NB4 (cell line): ENCODE measurements at places on chromosomes 2 and 18.

DNA sequence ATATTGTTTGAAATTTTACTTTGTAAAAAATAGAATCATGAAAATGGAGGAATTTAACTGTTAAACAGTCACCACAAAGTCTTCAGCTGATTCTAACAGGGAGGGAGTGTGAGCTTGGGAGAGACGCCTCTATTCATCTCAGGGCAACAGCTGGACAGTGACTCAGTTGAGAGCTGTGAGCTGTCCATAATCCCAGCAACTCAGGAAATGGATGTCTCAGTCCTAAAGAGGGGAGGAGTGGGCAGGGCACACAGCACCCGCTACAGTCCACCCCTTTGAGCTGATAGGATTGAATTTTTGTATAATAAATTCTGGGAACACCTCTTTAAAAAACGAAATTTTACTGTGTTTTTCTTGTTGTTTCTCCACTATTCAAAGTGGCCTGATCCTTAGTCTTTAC, 255.1 kb upstream of the THUMPD2 start:
- no peak for DNase-seq

DNA sequence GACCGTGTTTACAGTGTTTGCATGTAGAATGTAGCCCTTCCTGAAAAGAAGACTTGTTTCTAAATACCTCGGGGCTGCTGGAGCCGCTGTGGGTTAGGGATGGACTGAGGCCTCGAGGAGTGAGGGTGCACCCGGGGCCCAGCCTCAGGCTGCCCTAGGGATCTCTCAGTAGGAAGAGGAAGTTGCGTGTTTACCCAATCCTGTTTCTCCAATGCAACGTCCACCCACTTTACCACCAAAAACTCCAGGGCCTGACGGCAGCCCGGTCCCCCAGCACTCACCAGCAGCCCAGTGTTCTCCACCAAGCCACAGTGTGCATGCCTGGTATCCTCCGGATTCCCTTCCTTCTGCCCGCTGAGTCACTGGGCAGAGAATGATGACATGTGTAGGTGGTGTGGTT, 255.8 kb downstream of the GLI2 start:
- DNase-seq, result peak; percentile 82

DNA sequence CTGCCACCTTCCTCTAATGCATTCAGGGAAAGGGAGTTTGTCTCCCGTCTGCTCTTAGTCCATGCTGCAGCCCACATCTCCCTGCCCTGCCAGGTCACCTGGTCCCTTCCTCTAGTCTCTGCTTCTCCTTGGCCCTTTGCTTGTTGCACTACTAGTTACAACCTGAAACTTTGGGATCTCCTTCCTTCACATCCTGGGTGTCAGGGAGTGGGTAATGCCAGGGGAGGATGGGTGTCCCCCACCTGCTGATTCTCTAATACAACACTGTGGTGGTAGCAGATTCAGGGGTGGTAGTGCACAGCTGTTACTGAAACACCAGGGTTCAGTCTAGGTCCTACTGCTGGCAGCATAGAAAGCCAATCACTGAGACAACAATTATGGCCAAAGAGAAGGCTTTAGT, 31.2 kb upstream of the COX7A2L start:
- no peak for DNase-seq

GRCh38 chr2:230913406-230914143, 11.5 kb downstream of the GPR55 start:
- peak; percentile 92 for DNase-seq

DNA sequence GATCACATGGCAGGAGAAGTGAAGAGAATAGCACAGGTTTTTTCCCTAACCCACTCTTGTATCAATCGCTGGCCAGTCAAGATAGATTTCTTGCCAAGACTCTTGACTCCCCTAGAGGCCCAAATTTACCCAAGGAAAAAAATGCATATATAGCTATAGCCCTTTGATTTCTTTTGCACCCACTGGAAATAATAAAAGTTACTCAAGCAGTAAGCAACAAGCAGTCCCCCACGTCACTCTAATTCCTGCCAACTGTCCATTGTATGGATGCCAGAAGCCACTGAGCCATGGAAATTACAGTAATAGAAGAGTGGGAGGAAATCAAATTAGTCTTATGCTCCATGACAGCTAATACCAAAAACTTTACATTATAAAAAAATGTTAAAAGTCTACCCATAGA, 125.3 kb upstream of the SLC39A10 start:
- DNase-seq, result no peak

GRCh38 chr2:221350616-221351015, 221.5 kb downstream of the EPHA4 start:
- no peak for DNase-seq

GRCh38 chr2:105752691-105753358, 8.1 kb downstream of the NCK2 start:
- DNase-seq, result no peak

DNA sequence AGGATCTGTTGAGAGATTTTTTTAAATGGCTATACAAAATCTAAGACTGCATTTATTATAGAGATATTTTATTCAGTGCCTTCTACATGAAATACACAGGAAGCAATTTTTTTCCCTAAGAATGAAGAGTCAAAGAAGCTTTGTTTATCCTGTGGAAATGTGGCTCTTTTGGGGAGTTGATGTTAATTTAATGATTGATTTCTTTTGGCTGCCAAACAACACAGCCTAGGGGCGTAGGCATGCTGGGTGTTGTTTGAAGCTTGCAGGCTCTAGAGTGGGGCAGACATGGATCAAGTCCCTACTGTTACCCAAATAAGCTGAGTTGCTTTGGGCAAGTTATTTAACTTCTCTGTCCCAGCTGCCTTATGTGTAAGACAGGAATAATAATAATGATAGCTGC, 21.1 kb upstream of the PLEK start:
- no peak for DNase-seq

GRCh38 chr18:62797329-62797728, 82.0 kb downstream of the PHLPP1 start:
- no peak for DNase-seq

DNA sequence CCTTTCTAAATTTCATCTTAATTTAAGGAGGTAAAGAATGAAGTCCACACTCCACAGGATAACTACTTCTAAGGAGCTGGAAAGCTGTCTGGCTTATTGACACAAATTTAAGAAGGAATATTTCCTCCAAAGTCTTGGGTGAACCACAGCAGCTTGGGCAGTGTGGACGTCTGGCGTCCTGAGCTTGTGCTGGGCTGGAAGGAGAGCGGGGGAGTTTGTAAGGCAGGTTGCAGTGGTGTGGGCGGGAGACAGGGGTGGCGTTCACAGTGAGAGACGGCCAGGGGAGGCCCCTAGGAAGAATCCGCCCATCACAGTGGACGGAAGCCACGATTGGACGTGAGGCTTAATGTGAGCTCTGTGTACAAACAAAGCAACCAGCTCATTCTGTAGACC, 25.7 kb downstream of the ADI1 start:
- peak; percentile 91 for DNase-seq

DNA sequence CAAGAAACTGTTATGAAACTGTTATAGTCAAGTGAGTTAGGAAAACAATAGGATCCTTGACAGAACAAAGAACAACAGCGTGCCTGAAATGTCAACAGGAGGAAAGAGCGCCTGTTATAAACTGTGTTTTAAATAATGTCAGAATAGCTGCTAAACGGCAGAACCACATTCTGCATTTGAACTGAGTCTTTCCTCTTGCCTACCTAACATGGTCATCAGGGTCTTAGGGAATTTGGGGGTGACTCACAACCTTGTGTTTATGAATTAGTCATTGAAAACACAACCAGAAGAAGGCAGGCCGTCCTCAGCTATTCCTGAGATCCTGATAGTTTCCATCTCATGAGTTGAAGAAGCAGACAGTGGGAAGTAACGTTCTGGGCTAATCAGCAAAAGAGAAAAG, 222.0 kb upstream of the FN1 start:
- no peak for DNase-seq

DNA sequence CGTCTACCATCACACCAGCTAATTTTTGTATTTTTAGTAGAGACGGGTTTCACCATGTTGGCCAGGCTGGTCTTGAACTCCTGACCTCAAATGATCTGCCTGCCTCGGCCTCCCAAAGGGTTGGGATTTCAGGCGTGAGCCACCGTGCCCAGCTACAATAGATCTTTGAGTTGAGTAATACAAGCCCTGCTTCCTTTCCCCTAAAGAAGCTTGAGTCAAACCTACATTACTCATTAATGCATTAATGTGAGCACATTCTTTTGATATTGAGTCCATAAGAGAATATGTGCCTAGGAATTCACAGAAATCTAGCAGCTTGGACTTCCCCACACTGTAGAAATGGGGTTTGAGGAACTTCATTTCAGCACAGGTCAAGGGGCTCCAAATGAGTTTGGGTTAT, 39.6 kb downstream of the PSMG2 start:
- no peak for DNase-seq

DNA sequence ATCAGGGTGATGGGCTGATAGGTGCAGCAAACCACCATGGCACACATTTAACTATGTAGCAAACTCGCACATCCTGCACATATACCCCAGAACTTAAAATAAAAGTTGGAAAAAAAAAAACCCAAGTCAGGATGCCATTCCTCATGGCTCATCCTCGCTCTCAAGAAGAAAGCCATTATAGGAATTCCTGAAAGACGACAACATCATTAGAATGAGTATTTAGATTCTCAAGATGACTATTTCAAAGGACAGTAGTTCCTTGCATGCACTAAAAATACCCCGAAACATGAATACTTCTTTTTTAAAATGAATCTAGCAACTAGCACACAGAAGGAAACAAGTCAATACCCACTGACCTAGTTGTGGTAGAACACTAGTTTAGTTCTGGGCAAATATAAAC, 285.8 kb upstream of the REV1 start:
- DNase-seq, result no peak

GRCh38 chr2:19865151-19865550, 36.6 kb downstream of the TTC32 start:
- no peak for DNase-seq

DNA sequence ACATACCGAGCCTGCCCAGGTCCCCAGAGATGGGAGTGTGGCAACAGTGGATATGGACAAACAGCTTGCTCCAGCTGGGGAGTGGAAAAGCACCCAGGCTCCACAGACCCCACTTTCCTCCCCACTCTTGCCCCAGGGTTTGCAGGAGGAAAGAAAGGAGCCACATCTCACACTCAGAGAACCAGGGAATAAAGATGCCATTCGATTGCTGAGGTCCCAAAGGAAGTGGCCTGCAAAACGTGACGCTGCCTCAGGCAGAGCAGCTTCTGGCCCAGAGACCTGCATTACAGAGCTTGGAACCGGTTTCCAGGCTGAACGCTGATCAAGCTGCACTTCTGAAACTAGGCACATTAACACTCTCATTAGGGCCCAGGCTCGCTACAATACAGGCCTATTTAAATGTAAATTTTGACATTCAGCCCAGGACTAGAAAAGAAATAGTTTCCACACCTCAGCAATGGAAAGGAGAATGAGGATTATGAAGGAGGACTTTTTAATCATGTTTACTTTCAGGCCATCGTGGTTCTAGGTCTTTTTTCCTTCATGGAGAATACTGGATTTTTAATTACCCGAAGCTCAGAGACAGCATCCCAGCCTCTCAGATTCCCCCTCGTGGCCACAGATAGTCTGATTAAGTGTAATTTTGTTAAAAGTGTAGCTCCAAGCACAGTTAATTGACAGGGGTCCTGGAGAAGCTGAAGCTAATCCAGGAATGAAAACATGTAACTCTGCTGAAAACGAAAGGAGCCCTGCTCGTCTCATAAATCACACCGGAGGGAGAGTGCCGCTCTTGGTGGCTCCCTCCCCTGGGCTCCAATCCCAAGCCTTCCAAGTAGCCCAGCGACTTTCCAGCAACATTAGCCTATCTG, 221.3 kb upstream of the RAB6C start:
- DNase-seq, result no peak

DNA sequence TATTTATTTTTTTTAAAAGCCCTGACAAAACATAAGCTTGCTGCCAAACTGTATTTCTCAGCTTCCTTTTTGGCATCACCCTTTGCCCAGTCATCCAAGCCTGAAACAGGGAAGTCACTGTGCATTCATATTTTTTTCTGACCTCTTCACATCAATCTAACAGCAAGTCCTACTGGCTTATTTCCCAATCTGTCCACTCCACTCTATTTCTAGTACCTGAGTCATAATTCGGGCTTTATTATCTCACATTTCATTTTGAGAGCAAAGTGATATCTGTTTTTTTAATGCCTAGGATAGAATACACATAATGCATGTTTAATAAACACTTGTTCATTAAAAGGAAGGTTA, 5.1 kb downstream of the HNMT start:
- DNase-seq, result peak; percentile 25

- peak; percentile 39 for DNase-seq
Measured at GRCh38 chr2:232545511-232546375, 4.6 kb downstream of the TIGD1 start.

- no peak for DNase-seq
Measured at GRCh38 chr2:161965994-161966393, 108.0 kb downstream of the DPP4 start.

GRCh38 chr2:63078852-63079606, 28.4 kb downstream of the OTX1 start:
- peak; percentile 63 for DNase-seq

DNA sequence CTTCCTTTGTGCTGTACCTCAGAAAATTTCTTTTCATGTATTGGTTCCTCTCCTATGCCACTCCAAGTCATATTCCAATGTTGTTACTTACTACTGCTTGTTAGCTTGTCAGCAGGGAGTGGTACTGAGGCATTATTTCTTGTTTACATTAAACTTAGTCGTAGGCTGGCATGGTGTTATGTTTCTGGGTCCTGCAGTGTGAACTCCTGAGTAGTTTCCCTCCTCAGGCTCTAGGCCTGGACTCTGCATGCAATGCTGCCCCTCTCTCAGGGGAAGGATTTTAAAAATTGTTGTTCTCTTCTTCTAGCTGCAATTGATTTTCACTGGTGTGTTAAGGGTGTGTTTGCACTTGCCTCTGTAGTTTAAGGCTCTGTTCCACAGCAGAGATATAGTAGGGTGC, 671.6 kb downstream of the PLCL1 start:
- no peak for DNase-seq

GRCh38 chr2:164757934-164758695, 83.5 kb downstream of the COBLL1 start:
- DNase-seq, result peak; percentile 20

DNA sequence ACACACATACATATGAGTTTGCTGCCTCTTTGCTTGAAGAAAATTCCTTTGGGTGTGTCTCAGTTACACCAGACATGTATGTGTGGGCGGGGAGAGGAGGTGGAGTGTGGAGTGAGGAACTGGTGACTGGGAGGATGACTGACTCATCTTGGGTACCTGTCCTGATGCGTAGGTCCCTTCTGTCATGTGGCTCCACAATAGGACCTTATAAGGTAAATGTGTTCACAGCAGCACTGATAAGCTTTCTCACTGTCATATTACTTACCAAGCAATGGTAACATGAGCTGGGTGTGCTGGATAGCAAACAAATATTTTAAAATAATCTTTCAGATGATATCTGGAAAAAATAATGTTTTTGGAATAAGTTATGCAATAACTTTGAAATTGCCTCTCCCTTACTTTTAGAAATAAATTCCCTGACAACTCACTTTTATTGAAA, 45.1 kb downstream of the SLC9A2 start:
- peak; percentile 15 for DNase-seq

GRCh38 chr2:162065767-162066166, 8.2 kb downstream of the DPP4 start:
- no peak for DNase-seq
